ENCODE measurements at places on chromosomes 7 and 10.

GRCh38 chr7:158584407-158584806 is 3.2 kb downstream of the PTPRN2 start:
- no peak for DNase-seq

- no peak for DNase-seq
These were observed 30.6 kb upstream of the CTBP2 start for GRCh38 chr10:125190946-125191345.

DNA sequence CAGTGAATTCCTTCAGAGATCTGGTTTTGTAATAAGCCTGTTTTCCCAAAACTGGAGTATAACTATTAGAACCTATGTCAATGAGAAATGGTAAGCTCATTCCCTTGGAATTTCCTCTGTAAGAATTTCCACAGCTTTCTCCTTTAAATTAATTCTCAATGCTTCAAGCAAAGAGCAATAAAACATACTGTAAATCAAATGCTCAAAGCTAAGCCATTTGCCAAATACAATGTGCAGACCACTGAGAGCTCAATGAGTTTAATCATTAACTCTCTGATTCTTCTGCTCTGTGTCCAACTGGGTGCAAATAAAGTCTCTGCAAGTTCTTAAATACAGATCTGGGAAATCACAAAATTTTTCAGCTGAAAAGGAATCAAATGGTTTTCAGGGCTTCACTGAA is 227.6 kb upstream of the IMMP2L start:
- no peak for DNase-seq

GRCh38 chr10:44619975-44620374 is 235.1 kb upstream of the CXCL12 start:
- no peak for DNase-seq

GRCh38 chr7:156353352-156353751 is 287.2 kb upstream of the RNF32 start:
- DNase-seq: no peak

- no peak for DNase-seq
These were observed 7.5 kb downstream of the PIK3AP1 start for GRCh38 chr10:96712662-96713271.

- DNase-seq: no peak
These were observed 26.9 kb downstream of the BLVRA start for GRCh38 chr7:43785420-43785819.

DNA sequence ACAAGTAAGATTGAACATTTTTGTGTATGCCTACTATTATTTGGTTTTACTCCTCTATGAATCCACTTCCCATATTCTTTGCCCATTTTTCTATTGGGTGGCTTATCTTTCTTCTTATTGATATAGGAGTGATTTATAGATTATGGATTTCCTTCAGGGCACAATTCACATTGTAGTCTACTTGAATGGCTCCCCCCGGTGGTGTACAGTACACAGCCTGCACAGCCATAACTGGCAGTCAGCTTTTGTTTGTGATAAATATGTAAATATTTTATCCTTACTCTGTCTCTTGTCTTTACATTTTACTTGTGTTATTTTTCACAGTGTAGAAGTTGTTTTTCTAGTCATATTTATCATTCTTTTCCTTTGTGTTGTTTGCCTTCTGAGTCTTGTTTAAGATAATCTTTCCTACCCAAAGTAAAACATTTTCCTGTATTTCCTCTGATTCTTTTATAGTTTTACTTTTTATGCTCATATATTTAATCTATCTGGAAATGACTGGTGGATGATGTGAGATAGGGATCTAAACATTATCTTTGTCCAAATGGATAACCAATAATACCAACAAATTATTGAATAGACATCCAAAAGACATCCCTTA is 23.9 kb upstream of the CALD1 start:
- peak; percentile 6 for DNase-seq
